ENCODE measurements at places on chromosomes 1 and 21.

DNA sequence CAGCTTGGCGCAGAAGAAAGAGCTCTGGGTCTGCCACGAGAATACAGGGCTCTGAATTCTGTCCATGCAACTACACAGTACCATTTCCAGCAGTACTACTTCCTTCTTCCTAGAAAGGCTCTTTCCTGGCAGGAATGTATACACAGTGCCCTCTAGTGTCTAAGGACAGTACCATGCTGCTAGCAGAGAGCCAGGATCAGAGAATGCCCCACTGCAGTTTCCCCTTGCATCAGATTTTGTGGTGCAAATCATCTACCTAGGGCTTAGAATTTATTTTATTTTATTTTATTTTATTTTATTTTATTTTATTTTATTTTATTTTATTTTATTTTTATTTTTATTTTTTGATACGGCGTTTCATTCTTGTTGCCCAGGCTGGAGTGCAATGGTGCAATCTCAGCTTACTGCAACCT, 50.8 kb downstream of the PAX7 start:
- no peak for DNase-seq

DNA sequence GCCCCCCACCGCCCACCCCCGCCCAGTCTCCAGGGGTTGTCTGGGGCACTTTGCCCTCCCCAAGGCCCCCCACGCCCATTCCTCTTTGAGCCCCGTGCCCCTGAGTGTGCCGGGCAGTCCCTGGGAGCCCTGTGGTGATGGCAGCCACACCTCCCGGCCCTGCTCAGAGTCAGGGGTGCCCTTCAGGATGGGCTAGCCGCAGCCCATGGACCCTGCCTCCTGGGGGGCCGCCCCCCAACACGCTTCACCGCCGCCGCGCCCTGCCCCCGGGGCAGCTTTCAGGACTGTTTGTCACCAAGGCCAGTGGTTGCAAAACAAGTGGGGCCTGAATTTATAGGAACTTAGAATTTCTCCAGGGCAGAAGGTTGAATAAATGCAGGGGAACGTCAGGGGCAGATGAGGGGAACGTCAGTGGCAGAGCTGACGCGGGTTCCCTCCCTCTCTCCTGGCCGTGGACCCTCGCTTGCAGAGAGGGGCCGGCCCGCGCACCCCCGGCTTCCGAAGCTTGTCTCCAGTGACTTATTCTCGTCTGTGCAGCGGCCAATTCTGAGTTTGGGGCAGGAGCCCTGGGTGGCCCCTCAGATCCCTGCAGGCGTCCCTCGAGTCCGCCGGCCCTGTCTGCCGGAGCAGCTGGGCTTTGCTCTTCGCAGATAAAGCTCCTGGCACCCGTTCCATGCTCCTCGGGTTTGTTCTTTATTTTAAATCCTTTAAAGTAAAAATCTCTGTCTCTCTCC, 41.2 kb upstream of the ADARB1 start:
- DNase-seq: no peak

GRCh38 chr1:93666613-93667384, 14.8 kb downstream of the BCAR3 start:
- no peak for DNase-seq

DNA sequence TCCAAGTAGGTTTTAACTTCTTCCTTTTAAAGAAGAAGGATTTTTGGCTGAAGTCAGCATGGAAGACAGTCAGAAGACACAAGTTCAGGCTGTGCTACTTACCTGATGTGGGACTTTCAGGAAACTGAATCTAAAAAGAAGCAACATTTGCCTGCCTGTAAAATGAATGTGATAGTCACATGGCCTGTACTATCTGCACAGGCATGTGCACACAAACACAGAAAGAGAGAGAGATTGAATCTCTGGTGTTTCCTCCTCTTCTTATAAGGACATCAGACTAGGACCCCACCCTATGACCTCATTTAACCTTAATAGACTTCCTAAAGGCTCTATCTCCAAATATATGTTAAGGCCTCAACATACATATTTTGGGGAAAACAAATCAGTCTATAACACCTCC, 542.9 kb downstream of the PLPP3 start:
- no peak for DNase-seq

- no peak for DNase-seq
Observed at GRCh38 chr1:62726011-62726442, 37.8 kb upstream of the DOCK7 start.

- peak; percentile 64 for DNase-seq
Observed at GRCh38 chr1:19484798-19485361, 459 bp downstream of the CAPZB start.
